H9 (cell line): ENCODE measurements at places on chromosomes 3 and 15. TPM values are rescaled to one million over a fixed set of nuclear protein-coding genes. Genes with fewer than 3 reads are reported as not detected.

UROC1 gene
- not detected in 2 replicates for total RNA-seq

ANKUB1 gene
- not detected in 2 replicates for total RNA-seq

ESYT3 gene
- total RNA-seq: 5.9 and 6.3 TPM in 2 replicates

SCAMP5 gene
- total RNA-seq: 45.8 and 47.8 TPM in 2 replicates

SNTN gene
- not detected in 2 replicates for total RNA-seq

TPRG1 gene
- total RNA-seq: 0.20 and 0.66 TPM in 2 replicates

TM4SF4 gene
- not detected in 2 replicates for total RNA-seq

ZFAND6 gene
- total RNA-seq: 89.7 and 91.3 TPM in 2 replicates

KNG1 gene
- total RNA-seq: not detected in 2 replicates

ITPKA gene
- total RNA-seq: 0.77 and 0.99 TPM in 2 replicates

THAP10 gene
- 2.5 and 3.7 TPM in 2 replicates for total RNA-seq

ISL2 gene
- total RNA-seq: 0.15 and 0.33 TPM in 2 replicates

XIRP1 gene
- not detected in 2 replicates for total RNA-seq

HTR3E gene
- not detected in 2 replicates for total RNA-seq

UBA5 gene
- total RNA-seq: 37.7 and 39.2 TPM in 2 replicates

LRTM1 gene
- total RNA-seq: not detected in 2 replicates

PYGO1 gene
- 0.59 and 0.83 TPM in 2 replicates for total RNA-seq

REC114 gene
- not detected in 2 replicates for total RNA-seq
